ENCODE measurements at places on chromosomes 5 and 9.
A peak's percentile ranks its signal among the peaks of the same experiment; 100 is the strongest.

DNA sequence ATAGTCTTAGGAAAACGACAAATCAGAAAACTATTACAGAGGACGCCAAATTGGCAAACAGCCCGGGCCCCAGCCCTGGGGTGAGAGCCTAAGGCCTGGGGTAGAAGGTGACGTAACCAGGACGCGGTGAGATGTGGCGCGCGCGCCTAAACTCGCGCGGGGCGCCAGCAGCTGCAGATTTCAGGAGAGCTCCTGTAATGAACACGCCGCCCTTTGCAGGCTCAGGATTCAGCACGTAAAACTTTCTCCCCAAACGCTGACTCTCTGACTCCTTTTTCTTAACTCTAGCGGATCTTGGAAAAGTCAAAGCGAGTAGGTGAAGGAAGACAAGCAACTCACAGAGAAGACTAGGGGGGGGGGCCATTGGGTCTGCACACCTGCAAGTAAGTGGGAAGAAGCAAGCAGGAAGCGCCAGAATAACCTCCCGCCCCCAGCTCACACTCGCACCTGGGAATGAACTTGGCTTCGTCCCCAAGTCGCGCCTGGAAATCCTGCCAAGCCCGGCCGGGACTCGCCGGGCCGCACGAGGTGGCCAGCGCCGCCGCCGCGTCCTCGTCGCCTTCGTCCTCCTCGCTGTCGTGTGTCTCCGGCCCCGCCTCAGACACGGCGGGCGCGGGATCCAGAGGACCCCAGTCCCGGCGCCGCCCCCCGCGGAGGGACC is 822 bp downstream of the RASEF start:
- peak; percentile 6 for DNase-seq

- no peak for DNase-seq
Measured at GRCh38 chr9:127053960-127054359, 68.5 kb downstream of the ANGPTL2 start.

DNA sequence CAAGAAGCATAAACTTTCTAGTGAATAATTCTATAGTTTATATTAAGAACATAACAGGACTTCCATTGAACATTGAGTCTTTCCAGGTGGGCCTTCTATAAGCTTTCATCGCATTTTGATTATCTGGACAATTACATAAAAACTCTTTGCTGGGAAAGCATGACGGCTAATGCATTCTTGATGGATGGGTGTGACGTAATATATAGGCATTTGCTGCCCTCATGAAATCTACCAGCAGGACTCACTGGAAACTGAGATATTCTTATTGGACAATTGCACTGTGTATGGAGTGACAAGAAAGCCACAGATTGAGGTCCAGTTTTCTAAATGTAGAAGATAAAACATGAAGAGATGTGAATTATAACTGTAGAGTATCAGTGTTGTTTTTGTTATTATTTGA is 15.0 kb downstream of the PTPRD start:
- no peak for DNase-seq

- DNase-seq = no peak
Measured at GRCh38 chr5:171355302-171355724, 32.3 kb upstream of the NPM1 start.

DNA sequence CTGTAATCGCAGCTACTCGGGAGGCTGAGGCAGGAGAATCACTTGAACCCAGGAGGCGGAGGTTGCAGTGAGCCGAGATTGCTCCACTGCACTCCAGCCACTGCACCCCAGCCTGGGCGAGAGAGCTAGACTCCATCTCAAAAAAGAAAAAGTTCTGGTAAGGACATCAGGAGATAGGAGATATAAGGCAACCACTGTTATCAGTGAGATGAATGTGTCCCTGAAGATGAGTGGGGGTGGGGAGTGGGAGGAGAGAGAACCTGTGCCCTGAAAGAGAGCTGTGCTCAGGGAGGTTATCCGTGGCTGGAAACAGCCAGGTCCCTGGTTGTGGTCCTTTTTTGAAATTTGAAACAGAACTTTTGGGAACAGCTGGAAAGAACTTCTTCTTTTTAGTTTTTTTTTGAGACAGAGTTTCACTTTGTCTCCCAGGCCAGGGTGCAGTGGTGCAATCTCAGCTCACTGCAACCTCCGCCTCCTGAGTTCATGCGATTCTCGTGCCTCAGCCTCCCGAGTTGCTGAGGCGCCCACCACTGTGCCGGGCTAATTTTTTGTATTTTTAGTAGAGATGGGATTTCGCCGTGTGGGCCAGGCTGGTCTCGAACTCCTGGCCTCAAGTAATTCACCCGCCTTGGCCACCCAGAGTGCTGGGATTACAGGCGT is 2.6 kb downstream of the PTPA start:
- DNase-seq = no peak

DNA sequence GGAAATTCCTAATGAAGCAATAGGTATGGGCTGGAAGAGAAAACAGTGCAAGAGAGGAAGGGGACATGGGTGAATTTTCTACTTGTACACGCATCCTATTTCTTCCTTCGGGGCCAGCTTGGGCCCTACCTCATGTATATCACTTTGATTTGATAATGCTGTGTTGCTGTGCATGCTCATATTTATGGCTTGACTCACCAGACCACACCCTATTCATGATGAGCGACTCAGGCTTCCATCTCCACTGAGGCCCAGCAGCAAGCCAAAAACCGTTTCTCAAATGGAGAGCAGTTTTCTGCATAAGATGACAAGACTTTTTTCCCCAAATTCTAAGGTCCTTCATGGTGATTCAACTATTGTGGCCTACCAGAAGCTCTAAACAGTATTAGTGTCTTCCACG is 2039.1 kb upstream of the CDH9 start:
- DNase-seq = no peak

GRCh38 chr5:34452170-34452828 is 203.8 kb upstream of the RAI14 start:
- DNase-seq = peak; percentile 17

GRCh38 chr5:16826379-16827125 is 109.5 kb downstream of the MYO10 start:
- no peak for DNase-seq

- DNase-seq = peak; percentile 67
Measured at GRCh38 chr9:4666042-4666699, at the start of gene SPATA6L. Gene SPATA6L (minus strand): TSS chr9:4666480. CDS start chr9:4666250, 230 bp downstream.

GRCh38 chr9:126860077-126860756 is at the start of gene ZBTB34:
Gene ZBTB34 (plus strand): TSS chr9:126860639. CDS start chr9:126879400, 18,761 bp downstream.
- DNase-seq = peak; percentile 42

DNA sequence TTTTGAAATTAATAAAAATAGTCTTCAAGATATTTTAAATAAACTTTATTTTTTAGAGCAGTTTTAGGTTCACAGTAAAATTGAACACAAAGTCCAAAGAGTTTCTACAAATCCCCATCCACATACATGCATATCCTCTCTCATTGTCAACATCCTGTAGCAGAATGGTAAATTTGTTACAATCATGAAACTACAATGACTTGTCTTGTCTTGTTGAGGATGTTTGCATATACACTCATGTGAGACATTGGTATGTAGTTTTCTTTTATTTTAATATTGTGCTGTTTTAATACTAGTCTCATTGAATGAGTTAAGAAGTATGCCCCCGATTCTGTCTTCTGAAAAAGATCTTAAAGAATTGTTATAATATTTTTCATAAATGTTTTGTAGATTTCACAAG is 447.0 kb upstream of the EDIL3 start:
- no peak for DNase-seq

DNA sequence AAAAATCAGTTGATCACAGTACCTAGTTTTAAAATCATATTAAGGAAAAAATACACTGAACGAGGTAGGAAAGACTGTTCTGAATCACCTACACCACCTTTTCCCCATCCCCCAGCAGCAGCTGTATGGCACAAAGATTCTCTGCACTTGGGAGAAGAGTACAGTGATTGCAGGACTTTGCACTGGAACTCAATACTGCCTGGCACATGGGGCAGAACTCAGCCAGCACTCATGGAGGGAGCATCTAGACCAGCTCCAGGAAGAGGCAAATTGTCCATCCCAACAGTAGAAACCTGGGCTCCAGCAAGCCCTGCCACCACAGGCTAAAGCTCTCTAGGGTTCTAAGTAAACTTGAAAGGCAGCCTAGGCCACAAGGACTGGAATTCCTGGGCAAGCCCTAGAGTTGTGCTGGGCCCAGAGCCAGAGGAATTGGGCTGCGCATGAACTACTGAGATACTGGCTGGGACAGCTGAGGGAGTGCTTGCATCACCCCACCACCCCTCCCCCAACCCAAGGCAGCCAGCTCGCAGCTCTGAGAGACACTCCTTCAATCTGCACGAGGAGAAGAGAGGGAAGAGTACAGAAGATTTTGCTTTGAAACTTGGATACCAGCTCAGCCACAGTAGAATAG is 654.4 kb upstream of the CDH6 start:
- peak; percentile 19 for DNase-seq

- DNase-seq = peak; percentile 71
Measured at GRCh38 chr5:142544946-142545649, 140.8 kb downstream of the FGF1 start.

GRCh38 chr5:39570403-39571027 is 145.7 kb upstream of the DAB2 start:
- DNase-seq = peak; percentile 73

- DNase-seq = peak; percentile 67
Measured at GRCh38 chr5:135426102-135427082, 20.8 kb downstream of the DCANP1 start.

- no peak for DNase-seq
Measured at GRCh38 chr5:90680921-90681563, 122.4 kb downstream of the ADGRV1 start.

GRCh38 chr5:32068561-32068960 is 105.6 kb downstream of the GOLPH3 start:
- DNase-seq = peak; percentile 36

- DNase-seq = peak; percentile 98
Measured at GRCh38 chr5:54761213-54761701, 224.1 kb downstream of the ESM1 start.

GRCh38 chr5:156783092-156783491 is 67.0 kb upstream of the PPP1R2B start:
- DNase-seq = no peak

DNA sequence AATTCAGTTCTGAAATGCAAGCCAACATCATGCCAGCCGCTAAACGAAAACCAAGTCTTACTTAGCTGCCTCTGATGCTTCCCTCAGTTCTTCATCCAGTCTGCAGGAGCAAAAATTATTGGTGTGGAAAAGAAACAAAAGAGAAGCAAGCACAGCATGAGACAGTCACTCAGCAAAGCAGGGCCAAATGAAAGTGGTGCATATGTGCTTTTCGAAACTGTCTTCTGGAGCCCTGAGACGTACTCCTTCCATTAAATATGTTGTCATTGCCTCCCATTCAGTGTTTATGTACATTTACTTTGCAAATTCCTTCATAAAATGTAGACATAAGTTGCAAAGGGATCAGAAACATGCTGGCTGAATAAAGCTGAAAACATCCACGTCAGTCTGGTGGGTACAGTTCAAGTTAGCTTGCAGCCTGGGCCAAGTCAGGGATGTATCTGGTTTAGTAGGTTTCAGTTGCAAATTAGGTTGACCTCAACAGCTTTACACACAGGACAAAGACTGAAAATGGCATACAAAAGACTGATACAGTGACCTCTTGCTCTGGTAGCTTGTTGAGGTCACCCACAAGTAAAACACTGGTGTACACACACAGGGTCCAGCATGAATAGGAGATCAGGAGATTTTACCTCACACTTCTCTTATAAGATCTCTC is 139.7 kb upstream of the PCA3 start:
- no peak for DNase-seq

DNA sequence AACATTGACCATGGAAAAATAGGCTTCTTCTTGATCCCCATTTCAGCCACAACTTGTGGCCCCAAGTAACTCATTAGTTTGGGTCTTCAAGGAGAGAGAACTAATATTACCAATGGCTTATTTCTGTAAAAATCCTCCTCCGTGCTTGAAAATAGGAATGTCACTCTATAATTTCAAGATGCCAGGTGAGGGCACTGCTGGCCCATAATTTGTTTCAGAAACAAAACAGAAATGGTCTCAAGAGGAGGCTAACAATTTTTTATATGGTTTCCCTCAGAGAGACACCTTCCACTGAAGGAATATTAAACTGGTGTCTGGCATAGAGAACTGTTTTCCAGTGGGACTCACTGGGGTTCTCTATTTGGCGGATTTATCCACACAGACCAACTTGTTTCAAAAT is 437.0 kb upstream of the TRPC7 start:
- peak; percentile 61 for DNase-seq

DNA sequence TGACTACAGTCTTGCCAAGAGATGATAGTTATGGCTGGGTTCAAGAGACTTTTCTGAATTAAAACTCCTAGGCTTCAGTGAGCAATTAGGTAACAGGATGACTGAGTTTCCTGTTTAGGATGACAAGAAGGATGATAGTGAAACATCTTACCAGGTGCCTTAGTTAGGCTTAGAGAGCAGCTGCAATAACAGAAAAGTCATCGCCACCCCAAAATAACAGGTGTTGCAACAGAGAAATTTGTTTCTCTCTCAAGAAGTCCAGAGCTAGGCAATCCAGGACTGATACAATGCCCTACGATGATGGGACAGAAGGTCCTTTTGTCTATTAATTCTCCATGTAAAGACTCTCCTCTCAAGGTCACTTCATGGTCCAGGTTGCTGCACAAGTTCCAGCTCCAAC is 361.8 kb downstream of the CAAP1 start:
- no peak for DNase-seq

- DNase-seq = no peak
Measured at GRCh38 chr5:116525674-116526073, 48.9 kb downstream of the SEMA6A start.

DNA sequence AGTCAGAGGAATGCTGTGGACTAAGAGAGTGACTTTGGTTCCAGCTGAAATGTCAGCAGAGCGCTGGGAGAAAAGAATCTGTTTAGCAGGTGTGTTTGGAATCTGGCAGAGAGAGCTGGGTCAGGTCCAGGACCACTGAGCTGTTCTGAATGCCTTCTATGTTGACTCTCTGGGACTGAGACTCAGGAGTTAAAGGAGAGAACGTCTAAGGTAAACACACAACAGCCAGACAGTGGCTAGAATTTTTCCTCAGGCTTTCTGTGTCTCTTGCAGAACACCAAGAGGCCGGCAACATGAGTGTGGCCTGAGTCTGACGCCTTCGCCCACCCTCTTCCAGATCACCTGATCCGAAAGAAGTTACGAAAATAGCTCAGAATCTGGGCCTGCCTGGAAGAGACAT is 107.2 kb upstream of the ZNF462 start:
- no peak for DNase-seq

GRCh38 chr5:131281133-131281867 is 17.4 kb downstream of the CDC42SE2 start:
- peak; percentile 24 for DNase-seq
